Chondrocyte (in vitro differentiated cells): ENCODE measurements at places on chromosomes 4 and X. TPM values are rescaled to one million over a fixed set of nuclear protein-coding genes. Genes with fewer than 3 reads are reported as not detected.

DNA sequence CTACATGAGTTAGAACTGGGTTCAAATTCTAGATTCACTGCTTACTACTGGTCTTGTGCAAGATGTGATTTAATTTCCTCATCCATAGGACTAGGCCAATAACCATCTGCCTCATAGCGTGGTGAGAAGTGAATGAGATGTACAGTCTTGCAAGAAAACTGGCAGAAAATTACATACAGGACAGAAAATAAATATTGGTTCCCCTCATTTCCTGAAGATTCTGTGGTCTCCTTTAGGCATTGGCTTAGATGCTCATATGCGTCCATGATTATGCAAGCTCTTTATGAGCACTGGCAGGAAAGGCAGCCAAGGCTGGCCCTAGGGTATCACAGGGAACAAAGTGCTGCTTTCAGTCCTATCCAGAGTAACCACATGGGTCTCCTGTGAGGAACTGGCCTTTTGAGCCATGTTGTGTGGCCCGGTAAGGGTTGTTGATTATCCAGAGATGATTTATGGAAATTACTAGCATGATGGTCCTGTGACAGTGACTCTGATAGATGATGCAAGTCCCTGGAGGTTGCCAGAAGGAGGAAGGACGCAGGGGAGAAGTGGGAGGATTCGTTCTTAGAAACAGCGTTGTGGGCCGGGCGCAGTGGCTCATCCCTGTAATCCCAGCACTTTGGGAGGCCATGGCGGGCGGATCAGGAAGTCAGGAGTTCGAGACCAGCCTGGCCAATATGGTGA, 9.9 kb upstream of the MOB1B start:
- no peak for DNase-seq

DNA sequence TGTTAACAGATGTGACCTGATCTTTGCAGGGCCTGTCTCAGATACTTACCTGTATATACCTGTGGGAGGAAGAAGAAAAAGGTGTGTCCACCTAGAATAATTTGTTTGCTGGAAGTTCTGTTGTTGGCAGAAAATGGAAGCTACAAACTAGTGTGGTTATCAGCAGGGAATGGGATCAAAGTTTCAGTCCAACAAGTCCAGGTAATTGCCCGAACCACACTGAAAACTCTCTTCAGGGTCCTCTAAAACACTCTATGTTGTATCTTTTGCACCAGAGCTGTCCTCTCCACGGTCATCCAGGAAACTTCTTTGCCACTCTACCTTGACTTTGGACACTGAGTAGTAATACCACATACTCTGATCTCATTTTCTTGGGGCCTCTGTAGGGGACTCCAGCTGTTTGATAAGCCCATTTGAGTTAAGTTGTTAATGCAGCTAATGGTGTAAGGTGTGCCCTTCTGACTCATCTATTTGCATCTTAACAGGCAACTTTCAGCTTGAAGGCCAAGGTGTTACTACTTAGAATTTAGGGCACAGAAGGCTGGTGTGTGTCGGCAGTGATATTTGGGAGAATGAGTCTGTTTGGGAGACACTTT, 38.7 kb upstream of the GATB start:
- DNase-seq, result no peak

- DNase-seq, result no peak
Measured at GRCh38 chrX:106263817-106264216, 95.7 kb downstream of the PWWP3B start.

GRCh38 chr4:3473181-3473950, 10.3 kb downstream of the DOK7 start:
- DNase-seq, result no peak

GRCh38 chrX:146396409-146396808, 413.2 kb upstream of the CXorf51B start:
- DNase-seq, result no peak

DNA sequence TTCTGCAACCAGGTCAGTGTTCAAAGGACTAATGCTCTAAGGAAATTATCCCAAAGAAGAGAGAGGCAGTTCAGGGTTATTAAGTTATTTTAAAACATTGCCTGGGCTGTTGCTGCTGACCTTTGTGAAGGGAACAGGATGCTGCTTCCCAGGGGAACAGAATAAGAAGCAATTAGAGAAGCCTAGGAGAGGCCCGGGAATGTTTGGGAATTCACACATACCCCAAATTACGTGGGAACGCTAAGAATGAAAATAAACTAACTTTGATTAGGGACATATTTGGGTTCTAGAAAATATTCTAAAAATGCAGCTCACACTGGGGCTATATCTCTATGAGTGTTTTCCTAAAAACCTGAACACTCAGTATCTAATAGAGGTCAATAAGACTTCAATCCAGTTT, 243.1 kb upstream of the FTHL17 start:
- DNase-seq, result no peak

The GABRE gene
- total RNA-seq, result 0.51 to 1.0 TPM (median 0.94 TPM) in 3 replicates

DNA sequence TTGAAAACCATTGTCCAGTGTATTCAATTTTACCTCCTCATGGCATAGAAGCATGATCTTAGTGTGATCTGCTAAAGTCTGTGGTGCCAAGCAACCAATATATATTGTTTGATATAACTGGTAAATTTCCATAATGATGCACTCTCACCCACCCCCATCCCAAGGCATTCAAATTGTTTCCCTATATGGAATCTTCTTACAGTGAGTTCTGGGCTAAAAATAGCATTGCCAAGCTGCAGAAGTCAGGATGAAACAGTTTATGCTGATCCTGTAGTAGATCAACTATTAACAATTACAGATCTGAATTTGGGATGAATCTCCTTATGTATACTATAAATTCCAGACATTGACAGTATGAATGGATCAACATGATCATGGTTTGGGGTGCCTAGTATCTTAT, 20.9 kb downstream of the FGF13 start:
- DNase-seq, result no peak

The TMEM165 gene
- total RNA-seq, result 110 to 129 TPM (median 111 TPM) in 3 replicates

GRCh38 chr4:17218786-17219185, 293.1 kb downstream of the QDPR start:
- no peak for DNase-seq

DNA sequence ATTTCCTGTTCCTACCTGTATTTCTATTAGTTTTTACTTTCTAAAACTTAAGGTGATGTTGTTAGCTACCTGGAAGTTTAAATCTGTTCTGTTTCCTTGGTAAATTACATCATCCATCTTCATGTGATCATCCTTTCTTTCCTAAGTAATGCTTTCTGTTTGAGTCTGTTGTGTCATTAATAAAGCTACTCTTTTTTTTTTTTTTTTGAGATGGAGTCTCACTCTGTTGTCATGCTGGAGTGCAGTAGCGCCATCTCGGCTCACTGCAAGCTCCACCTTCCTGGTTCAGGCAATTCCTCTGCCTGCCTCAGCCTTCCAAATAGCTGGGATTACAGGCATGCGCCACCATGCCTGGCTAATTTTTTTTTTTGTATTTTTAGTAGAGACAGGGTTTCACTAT, 73.3 kb downstream of the FIP1L1 start:
- DNase-seq, result no peak

The AMELX gene
- not detected in 3 replicates for total RNA-seq

The ARHGAP24 gene
- 21.1 to 22.0 TPM (median 21.6 TPM) in 3 replicates for total RNA-seq

DNA sequence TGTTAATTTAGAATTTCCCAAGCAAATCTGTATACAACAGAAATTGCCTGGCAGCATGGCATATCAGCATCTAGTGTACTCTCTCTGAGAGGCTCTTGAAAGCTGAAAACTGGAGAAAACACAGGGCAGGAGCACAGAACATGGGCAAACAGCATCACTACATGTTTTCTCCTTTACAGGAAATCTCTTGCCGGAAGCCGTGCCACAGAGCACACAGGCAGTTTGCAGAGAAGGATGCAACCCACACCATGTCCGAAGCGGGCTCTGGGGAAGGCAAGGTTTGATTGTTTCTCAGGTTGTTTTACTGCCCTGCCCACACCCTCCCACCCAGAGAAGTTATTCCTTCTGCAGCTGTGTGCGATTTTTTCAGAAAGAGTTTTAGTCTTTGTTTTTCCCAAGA, 41.1 kb upstream of the FAM9C start:
- DNase-seq, result no peak

DNA sequence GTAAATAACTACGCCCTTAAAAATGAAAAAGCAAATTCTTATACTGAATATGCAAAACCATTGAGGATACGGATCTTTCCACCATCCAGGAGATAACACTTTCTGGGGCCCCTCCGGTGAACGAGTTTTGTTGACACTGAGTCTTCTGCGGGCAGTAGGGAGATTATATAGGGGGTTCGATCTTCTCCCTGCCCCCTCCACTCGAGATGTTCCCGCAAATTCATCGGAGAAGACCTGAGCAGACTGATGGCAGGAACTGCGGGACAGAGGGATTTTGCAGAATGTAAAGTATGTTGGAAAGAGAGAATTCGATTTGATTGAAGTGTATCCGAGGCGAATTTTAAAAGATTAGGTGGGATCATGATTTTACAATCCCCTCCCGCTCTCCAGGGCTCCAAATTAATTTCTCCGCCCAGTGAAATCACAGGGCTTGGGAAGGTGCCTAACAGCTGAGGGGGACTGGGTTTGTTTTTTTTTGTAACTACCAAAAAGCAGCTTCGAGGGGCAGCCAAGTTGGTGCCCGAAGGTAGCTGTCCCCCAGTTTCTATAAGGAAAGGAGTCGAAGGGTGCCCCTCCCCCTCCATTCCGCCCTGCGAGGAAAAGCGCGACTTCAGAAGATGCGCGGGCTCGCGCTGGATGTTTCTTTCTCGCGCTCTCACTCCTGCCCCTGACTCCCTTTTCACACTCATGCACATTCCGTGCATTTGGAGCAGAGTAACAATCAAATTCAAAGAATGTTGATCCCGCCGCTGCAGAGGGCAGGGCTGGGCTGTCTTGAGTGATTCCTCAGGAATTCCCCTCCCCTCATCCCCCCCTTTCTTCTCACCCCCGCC, 1.2 kb downstream of the TMEM255A start:
- DNase-seq, result no peak
